ENCODE measurements at places on chromosomes 3 and 15.

DNA sequence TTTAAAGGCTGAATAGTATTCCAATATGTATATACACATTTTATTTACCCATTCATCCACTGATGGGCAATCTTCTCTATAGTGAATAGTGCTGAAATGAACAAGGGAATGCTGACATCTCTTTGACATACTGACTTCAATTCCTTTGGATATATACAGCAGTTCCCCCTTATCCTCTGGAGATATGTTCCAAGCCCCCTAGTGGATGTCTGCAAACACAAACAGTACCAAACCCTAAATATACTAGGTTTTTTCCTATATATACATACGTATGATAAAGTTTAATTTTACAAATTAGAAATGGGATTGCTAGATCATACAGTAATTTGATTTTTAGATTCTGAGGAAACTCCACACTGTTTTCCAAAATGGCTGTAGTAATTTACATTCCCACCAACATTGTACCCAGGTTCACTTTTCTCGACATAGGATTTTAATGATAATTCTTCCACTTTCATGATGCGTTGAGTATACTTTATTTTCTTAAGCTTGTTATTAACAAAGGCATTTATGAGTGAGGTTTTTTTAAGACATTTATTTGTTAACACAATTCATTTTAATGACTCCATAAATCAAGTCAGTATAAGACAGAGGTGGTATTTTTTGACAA lies 38.2 kb downstream of the VPS13C start:
- DNase-seq = no peak

GRCh38 chr15:89121414-89121813 lies 33.2 kb downstream of the ABHD2 start:
- no peak for DNase-seq

DNA sequence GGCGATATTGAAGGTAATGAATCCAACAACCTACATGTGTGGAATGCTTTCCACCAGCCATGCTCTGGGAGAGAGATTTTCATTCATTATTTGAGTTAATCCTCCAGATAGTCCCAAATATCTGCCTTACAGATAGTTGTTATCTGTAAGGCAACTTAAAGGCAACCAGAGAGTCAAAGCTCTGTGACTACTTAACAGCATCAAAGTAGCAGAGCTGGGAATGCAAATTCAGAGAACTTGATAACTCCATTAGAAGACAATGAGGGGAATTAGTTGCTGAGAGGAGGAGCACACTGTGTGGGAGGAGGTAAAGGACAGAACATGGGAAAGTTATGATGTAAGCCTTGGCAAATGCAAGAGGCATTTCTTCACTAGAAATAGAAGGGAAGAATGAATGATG lies 10.5 kb upstream of the CRBN start:
- DNase-seq = no peak

- no peak for DNase-seq
Measured at GRCh38 chr3:171183042-171183441, 156.5 kb upstream of the SLC2A2 start.

GRCh38 chr3:34972481-34972880 lies 666.8 kb upstream of the ARPP21 start:
- no peak for DNase-seq

Data from stimulated activated naive CD8-positive, alpha-beta T cell treated with anti-CD3 and anti-CD28 coated beads, Interleukin-15, Interleukin-2, amounts not matched to agents 100 U/mL and 50 U/mL, for 24 hours (primary cell).